ENCODE measurements at places on chromosomes 2 and 18.

- DNase-seq, result no peak
Observed at GRCh38 chr2:221570321-221570935, 1.7 kb downstream of the EPHA4 start.

DNA sequence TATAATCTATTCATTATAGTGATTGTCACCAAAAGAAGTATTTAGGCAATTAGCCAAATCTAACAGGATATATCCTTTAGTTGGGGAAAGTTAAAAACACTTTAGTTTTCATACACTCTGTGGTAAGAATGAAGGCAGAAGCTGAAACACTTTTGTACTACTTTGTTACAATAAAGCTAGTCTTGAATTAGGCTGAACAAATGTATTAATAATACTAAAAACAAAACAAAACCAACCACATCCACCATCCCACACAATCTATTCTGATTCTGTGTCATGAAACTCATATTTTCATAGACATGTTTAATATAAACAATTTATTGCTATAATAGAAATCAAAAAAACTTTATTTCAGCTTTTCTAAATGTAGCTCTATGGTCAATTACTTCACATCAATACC is 508.8 kb downstream of the ZEB2 start:
- no peak for DNase-seq

GRCh38 chr2:217199255-217199630 is 339.4 kb upstream of the TNP1 start:
- DNase-seq, result no peak

DNA sequence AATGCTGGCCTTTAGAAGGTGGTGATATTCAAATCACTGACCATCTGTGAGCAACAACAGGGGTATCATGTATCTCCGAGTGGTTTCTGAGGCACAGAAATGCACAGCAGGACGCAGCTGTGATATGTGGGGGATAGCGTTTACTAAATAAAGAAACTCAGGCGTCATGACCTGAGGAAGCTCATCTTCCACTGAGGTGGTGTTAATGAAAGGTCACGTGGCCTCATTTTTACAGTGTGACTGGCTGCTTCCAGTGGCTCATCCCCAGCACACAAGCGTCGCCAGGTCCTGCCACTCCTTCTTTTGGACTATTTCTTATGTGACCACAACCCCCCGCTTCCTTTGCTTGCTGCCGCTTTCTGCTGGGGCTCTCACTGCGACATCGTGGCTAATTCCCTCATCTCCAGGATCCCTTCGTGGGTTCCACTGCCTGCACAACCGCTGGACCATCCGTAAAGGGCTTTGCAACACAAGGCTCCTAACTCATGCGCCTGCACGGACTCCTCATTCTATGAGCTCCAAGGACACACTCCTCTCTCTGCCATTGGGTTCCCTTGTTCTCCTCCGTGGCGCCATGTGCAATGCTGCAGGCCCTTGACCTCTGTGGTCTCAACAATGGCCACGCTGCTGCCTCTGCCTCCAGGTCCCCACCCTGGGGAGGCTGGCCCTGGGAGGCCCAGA is 109.3 kb downstream of the MBP start:
- no peak for DNase-seq

DNA sequence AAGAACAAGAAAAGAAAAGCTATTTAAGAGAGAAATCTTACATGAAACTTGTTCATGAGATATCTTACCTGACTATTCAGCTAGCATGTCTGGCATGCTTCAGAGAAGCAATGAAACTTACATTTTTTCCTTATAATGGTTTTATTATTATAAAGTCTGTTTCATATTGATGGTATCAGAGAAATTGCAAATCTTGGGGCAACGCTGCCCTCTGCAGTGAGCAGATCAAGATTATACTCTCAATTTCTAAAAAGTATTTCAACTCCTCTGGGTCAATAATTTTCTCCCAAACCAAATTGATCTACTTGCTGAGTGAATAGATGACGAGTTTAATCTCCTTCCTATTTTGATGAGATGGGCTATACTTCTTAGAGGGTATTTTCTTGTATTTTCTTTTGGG is 235.6 kb downstream of the NUP35 start:
- peak; percentile 18 for DNase-seq

GRCh38 chr2:165874445-165875039 is 79.0 kb downstream of the TTC21B start:
- DNase-seq, result peak; percentile 89
